ENCODE measurements at places on chromosomes 12 and 14.

DNA sequence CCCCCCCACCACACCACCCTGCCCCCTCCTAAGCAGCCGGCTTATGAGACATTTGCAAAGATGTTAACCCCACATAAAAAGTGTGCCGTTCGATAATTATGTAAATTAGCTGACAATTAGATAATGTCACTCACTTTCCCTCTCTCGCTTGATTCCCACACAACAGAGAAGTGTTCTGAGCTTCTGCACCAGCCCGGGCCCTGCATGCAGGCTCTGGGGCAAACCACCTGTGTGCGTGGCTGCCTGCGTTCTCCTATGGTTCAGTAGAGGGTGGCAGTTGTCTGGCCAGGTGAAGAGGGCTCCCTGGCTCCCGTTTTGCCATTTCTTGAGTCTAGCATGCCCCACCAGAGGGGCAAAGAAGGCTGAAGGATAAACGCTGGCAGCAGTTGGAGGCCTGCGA, 68.0 kb downstream of the NRXN3 start:
- DNase-seq, result no peak

DNA sequence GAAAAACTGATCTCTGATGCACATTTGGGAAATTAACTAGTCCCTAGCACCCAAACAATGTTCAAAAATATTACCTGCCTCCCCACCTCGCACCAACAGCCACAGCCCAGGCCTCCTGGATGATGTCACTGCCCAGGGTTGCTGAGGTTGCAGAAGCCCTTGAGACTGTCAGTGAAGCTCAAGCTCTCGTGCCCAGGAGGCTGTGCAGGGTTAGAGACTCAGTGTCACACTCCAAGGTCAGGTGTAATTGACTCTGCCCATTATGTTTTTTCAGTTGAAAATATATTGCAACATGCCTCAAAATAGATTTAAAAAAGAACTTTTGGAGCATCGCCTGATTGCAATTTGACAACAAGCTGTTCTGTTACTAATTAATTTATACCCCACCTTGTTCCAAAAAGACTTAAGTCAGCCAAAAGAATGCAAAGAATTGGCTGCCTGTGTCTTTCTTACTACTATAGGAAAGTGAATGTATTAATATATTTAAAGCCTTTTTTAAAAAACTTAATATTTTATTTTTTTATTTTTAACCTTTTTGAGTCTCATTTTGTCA, 72.3 kb downstream of the CMAS start:
- no peak for DNase-seq

DNA sequence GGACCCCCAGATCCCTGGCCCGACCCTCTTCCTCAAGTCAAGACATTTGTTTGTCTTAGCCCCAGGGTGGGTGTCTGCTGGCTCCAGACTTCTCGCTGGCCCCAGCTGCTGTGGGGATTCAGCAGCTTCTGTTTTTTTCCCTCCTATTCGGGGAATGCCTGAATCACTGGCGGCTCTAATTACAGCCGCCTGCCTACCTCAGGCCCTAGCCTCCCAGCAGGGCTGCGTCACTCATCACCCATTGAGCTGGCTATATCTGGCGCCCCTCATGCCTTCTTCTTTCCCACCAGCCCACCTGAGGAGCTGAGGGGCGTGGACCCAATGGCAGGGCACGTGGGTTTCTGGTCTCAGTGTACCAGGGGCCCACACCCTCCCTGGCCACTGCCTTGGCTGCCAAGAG, 10.1 kb downstream of the KRT80 start:
- DNase-seq, result no peak

DNA sequence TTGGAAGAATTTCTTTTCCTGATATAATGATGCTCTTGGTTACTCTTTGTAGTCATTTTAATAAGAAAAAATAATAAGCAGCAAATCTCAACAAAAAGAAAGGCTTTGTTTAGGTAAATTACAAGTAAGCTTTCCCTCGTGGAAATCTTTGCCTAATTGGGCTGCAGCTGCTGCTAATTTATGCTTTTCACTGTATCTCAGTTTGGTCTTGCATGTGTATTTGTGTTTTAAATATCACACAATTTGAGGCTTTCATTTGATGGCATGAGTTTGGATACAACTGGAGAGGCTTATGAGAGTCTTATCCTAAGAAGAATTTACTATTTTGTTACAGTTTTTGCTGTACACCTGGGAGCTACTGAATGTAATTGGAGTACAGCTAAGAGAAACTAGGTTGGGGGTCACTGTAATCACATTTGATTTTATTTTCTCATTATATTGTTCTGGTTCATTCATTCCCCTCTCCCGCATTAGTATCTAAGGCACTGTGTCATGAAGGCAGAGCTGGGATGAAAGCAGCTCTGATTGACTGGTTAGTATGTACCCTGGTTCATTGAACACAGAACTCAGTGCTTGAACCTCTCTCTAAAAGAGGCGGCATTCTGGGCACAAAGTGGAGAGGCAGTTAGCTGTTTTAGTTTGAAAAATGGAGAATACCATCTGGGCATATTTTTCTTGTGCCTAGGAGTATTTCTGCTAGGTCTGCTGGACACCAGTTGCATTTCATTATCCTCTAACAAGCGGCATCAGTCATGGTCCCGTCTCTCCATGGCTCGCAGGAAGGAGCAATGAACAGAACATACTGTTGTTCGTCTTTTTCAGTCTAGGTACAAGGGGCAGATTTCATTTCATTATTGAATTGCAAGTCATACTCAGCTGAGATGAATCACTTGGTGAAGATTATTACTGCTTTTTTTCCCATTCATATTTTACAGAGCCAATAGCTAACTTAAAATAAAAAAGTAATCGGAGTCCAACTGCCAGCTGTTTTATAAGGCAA, 118.0 kb upstream of the TMEM260 start:
- DNase-seq, result no peak

GRCh38 chr12:110345963-110346362, 57.5 kb downstream of the ANAPC7 start:
- DNase-seq, result no peak

DNA sequence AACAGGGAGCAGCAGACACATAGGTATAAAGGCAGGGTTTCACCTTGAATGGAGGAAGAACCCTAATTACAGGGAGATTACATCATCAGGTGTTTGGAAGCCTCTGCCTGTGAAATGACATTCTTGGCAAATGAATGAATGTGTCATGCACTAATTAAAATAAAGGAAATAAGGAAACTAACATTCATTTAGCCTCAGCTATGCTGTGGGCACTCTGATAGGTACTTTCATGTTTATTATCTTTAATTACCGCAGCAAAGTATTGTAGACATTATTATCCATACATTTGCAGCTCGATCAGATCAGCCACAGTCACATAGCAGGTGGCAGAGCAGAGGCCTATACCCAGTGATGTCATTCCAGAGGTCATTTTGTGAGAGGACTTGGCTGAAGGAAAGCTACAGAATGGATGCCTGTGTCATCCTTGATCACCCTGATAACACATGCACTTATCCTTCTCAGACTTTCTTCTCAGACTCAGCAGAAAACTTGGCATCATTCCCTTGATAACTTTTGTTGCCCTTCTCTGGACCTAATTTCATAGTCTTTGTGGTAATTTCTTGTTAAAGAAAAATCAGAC, 18.4 kb downstream of the ZNF664 start:
- no peak for DNase-seq

DNA sequence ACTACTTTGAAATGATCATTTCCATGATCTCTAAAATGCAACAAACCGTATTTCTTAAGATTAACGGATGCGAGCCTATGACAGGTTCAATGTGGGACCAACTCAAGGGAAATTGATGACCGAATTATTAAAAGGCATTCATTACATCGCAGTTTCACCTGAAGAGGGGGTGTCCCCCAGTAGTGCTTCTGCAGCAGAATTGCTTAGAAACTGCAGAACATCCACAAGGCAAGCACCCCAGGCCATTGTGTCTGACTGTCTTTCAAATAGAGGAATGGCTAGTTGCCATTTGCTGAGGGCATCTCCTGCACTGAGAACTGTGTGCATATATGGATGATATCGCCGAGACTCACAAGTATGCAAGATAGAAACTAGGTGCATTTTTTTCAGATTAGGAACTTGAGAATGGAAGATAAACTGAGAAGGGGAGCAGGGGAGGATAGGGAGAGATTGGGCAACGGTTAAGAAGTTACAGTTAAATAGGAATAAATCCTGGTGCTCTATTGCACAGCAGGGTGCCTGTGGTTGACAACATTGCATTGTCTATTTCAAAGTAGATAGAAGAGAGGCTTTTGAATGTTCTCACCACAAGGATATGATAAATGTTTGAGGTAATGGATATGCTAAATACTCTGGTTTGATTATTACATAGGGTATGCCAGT, 234.3 kb upstream of the PLEKHG7 start:
- no peak for DNase-seq

- no peak for DNase-seq
Measured at GRCh38 chr12:81081726-81082125, 3.8 kb downstream of the ACSS3 start.

DNA sequence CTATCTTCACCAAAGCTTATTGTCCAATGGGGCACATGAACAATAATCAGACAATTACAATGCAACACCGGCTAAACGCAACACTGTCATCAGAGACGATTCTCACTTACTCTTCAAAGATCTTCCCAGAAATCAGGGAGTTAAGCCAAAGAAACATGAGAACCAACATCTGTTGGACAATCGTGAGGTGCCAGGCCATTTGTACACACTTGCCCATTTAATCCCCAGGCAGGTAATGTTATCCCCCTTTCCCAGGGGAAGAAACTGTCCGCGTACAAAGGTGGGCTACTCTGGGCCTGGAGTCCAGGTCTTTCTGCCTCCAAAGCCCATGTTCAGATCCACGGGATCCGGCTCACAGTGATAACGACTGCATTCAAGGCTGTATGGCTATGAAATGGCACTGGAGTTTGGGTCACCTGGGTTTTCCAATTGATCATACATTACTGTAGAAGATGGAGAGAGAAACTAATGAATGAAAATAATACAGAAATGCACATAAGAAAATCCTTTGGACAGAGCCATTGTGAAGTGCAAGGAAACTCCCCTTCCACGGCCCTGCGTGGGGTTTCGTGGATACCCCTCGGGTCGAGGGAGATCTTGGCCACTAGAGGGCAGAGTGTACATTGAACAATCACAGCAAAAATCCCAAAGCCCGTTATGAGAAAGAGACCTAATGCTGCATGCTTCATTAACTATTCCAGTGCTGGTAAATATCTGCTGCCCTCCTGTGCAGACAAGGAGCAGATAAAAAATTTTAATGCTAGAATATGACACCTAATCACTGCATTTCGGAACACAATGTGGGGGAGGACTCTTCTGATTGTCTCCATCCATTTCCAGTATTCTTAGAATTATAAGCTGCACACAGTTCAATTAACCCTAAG, 111.4 kb downstream of the EGLN3 start:
- DNase-seq, result peak; percentile 47

- no peak for DNase-seq
Measured at GRCh38 chr12:53497461-53497860, 1.8 kb downstream of the MAP3K12 start.

DNA sequence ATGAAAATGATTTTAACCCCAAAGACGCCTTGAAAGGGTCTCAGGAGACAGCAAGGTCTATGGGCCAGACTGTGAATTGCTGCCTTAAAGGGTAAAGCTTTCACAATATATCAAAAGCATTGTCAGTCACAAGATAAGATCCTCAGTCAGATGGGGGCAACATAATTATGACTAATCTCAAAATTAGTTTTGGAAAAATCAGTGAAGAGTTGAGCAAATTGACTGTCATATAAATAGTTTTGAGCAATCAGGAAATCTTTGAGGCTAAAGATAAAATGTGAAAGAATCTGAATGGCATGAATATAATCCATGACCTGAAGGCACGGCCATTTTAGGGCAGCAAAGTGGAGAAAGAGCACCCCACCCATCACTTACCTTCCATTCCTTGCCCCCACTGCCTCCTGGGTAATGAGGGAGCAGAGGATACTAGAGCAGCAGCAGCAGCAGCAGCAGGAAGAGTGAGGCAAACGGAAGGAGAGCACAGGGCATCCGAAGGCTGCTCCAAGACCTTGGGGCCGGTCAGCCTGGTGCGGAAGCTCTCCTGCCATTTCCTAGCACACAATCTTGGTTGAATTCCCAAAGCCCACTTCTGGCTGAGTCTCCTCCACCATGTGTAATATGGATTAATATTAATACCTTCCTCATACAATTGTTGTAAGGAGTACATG, 7.0 kb downstream of the STON2 start:
- DNase-seq, result no peak

DNA sequence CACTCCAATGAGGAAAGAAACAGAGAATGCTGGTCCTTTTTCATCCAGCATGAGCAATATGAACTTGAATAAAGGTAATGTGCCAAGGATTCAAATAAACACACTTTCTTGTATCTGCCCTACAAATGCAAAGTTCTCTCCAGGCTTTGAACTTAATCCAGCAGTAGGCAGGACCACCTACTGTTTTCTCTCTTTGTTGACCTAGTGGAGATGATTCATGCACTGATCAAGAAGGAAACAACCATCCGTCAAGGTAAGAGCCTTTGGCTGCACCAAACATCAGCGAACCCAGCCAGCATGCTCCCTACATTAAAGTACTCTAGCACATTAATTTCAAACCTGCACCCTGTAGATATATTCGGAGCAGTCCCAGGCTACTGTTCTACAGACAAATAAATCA, 489.3 kb downstream of the GALC start:
- DNase-seq, result no peak

GRCh38 chr14:102945346-102946130, 23.1 kb downstream of the AMN start:
- no peak for DNase-seq

DNA sequence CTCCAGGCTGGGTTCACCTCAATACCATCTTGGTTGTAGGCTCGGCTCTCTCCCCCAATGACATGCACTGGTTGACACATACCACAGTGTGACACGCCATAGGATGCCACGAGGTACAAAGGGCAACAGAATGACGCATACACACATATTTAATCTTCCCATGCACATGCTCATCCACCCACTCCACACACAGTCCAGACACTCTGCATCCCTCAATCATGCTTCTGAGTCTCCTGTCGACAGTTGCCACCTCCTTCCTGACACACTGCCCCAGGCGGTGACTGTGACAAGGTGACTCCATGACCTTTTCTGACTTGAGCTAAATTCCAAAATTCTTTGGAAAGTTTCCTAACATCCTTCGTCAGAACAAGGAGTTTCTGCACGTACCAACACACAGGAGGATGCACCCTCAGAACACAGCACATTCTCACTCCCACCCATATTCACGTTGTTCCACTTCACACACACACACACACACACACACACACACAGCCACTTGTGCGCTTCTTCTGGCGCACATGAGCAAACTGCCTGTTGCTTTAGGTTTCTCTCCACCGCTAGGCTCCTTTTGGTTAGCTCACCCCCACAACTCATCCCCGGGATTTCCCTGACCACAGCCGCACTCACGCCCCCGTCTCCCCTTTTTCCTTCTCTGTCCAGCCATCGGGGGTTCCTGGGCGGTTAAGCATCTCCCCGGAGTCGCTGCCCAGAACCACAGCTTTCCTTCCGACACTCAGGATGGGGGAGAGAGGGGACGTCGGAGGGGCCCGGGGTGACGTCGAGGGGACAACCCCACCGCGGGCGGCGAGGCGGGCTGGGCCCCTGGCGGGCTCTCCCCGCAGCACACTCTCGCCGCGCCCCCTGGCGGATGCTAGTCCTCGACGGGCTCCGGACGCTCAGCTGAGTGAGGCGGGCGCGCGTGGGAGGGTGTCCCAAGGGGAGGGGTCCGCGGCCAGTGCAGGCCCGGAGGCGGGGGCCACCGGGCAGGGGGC, 536 bp upstream of the WNT1 start:
- DNase-seq, result peak; percentile 65

GRCh38 chr14:28142400-28143015, 624.1 kb upstream of the FOXG1 start:
- no peak for DNase-seq

Measured in liver (tissue), 10 donors.